GM19239 (cell line): ENCODE measurements at places on chromosomes 4 and X.

GRCh38 chr4:48693856-48694574 lies 86.1 kb downstream of the FRYL start:
- DNase-seq = no peak

GRCh38 chr4:81482326-81482725 lies 10.6 kb upstream of the RASGEF1B start:
- DNase-seq = no peak

GRCh38 chrX:53684415-53685192 lies 1.9 kb downstream of the HUWE1 start:
- no peak for DNase-seq

DNA sequence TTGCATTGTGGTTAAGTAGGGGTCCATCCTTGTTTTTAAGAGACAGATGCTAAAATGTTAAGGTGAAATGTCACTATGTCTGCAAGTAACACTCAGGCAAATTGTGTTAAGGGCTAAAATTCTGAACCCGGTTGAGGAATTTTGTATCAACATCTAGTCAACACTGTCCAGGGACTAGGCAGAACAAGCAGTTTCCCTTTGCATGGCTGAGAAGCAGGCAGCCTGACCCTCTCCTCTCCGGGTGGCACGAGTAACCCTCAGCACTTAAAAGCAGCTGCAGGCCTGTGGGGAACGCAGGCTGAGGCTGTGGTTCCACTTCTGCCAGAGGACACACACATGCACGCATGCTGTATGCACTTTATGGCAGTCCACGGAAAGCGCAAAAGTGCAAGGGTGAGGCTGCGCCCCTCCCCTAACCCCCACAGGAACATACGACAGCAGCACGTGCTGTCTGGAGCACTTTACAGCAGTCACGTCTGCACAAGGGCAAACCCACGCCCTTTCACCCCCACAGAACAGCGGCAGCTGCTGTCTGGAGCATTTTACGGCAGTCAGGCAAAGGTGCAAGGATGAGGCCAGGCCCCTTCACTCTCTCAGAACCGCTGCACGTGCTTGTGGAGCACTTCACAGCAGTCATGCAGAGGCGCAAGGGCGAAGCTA lies 619 bp upstream of the MPC1L start:
- no peak for DNase-seq

GRCh38 chr4:146814750-146815149 lies 130.9 kb downstream of the TTC29 start:
- no peak for DNase-seq

- DNase-seq = no peak
These were observed 595.5 kb downstream of the RAPGEF2 start for GRCh38 chr4:159698336-159698735.

- DNase-seq = no peak
These were observed 9.4 kb downstream of the TASL start for GRCh38 chrX:30568136-30568535.
